ENCODE measurements at places on chromosomes 5 and 9.
A peak's percentile ranks its signal among the peaks of the same experiment; 100 is the strongest.

DNA sequence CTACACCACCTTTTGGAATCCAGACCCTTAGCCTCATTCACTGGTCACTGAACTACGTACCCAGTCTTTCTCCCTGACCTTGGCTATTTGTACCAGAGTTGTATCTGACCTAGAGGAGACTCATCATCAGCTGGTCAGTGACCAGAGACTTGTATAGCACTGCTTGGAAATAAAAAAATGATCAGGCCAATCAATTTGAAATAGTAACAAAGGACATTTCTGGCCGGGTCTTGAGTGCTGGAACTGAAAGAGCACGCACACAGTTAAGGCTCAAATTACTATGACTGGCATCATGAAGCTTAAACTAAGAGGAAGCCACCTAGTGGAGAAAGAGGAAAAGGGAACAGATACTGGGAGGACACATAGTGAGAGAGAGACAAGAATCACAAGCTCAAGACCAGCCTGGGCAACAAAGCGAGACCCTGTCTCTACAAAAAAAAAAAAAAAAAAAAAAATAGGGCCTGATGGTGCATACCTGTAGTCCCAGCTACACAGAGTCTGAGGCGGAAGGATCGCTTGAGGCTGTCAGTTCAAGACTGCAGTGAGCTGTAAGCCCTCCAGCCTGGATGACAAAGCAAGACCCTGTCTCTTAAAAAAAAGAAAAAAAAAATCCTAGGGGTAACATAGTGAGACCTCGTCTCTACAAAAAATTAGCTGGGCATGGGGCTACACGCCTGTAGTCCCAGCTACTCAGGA, 12.8 kb upstream of the SRP19 start:
- peak; percentile 87 for DNase-seq

DNA sequence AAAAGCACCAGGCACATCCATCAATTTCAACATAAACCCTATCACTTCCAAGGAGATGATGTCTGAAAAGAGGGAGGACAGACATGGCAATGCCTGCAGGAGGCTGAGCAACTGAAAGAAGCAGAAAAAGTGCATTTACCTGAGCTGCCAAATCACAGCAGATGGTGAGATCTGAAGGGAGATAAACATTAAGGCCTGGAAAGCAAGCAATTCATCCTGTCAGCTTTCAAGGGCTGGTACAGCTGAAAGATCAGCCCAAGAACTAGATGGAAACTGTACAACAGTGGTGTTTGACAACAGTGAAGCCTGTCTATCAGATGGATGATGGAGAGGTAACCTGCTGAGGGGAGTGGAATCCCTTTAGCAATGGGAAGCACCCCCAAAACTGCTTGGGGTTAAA, 433.2 kb upstream of the ZNF608 start:
- DNase-seq: no peak

DNA sequence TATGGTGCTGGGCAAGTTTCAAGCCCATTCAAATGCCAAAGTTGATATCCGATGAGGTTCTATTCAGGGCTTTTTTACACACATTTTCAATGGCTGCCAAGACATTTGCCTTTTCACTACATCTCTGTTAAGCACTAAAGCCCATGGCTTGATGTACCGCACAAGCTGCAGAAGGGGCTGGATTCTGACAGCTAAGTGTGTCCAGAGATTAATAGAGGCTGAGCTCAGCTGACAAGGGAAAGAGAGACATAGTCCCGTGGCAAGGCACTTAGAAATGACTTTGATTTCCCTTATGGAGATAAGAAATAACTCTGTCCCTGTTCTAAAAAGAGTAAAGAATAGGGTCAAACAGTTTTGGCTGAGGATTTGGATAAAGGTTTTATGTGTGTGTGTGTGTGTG, 198.6 kb downstream of the DMRT2 start:
- no peak for DNase-seq

- DNase-seq: no peak
Measured at GRCh38 chr5:2184026-2184366, 301.3 kb upstream of the IRX4 start.

DNA sequence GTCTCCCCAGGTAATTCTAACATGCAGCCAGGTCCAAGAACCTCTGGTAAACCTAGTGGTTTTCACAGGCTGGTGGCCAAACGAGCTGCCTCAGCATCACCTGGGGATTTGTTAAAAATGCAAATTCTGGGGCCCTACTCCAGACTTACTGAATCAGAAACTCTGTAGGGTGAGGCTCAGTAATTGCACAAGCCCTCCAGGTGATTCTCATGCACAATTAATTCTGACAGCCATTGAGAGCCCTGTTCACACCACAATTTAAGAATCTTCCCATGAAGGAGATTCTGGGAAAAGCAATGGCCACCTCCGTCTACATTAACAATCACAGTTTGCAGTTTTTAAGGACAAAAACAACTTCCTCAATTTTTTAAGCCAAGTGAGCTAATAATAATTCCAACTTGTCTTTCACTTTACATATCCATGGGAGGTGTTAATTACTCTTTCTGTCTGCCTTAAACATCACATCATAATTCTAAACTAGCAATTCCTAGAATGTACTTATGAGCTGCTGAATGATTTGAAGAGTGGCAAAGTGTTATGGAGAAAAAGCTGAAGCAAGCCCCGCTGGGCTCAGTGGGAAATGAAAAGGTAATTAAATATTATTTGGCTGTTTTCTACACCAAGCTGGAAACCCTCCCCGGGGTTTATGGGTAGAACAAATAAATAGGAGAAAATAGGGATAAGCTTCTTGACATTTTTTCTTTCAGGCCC, 70.0 kb downstream of the GLDC start:
- DNase-seq: peak; percentile 72

- no peak for DNase-seq
Measured at GRCh38 chr9:78707080-78707479, 410.2 kb downstream of the PSAT1 start.

DNA sequence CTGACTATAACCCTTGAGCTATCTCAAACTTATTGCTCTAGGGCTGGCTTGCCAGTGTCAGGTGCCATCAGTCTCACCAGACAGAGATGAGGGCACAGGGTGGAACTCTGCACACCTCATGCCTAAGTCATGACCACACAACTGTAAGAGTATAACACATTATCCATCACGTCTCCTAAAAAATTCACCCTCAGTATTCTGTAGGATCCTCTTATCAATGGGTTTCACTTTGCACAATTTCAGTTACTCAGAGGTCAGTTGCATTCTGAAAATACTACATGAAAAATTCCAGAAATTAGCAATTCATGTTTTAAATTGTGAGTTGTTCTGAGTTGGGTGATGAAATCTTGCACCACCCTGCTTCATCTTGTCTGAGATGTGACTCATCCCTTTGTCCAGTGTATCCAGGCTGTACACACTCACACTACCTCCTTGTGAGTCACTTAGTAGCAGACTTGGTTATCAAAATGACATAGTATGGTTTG, 690.9 kb upstream of the CDH18 start:
- DNase-seq: no peak

GRCh38 chr9:91958174-91958573, 8.1 kb upstream of the ROR2 start:
- no peak for DNase-seq

GRCh38 chr5:94700592-94700991, 82.1 kb downstream of the SLF1 start:
- no peak for DNase-seq

- no peak for DNase-seq
Measured at GRCh38 chr5:158722940-158723339, 376.8 kb downstream of the EBF1 start.

DNA sequence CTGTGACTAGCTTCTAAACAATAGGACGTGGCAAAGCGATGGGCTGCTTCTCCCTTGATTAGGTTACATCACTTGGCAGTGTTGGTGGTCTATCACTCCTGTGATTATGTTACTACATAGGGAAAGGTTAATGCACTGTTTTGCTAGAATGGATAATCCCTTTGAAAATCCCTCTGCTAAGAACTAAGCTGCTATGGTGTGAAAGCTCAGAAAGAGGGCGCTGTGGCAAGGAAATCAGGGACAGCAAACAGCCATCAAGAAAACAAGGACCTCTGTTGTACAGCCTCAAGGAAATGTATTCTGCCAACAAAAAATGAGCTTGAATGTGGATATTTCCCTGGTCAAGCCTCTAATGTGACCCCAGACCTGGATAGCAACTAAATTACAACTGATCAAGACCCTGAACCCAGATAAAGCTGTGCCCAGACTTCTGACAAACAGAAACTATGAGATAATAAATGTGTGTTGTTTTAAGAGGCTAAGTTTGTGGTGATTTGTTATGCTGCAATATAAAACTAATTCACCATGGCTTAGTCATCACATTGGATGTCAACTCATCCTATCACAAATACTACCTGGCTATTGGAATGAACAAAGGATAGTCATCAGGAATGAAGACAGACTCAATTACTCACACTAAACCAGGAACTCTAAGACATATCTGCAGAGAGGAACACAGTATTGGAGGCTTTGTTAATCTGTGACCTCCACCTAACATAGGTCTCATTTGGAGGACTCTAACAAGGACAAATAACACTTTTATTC, 1215.9 kb downstream of the EFNA5 start:
- peak; percentile 57 for DNase-seq

DNA sequence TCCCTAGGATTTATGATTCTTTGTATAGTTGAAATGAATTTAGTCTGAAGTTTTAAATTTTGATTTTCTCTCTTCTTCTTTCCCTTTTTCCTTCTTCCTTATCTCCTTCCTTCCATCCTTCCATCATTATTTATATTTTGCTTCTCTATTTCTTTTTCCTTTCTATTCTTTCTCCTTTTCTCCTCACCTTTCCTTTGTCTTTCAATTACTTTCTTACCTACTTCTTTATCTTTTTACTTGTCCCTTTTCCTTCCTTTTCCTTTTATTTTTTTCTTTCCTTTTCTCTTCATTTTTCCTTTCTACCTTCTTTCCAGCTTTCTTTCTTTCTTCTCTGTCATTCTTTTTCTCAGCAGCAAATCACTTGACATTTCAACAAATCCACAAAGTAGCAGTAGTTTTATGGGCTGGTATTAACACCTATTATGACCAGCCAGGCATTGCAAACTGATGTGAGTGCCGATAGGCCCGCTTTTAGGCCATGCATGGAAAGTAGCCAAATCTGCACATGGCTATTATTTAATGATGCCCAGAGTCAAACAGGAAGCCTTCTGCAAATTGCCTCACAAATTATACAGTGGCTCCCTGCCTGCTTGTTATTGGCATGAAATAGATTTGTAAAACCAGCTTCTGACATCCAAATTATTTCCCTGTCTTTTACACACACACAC, 37.1 kb upstream of the NR3C1 start:
- no peak for DNase-seq

- no peak for DNase-seq
Measured at GRCh38 chr9:80004714-80005113, 432.9 kb downstream of the TLE4 start.

DNA sequence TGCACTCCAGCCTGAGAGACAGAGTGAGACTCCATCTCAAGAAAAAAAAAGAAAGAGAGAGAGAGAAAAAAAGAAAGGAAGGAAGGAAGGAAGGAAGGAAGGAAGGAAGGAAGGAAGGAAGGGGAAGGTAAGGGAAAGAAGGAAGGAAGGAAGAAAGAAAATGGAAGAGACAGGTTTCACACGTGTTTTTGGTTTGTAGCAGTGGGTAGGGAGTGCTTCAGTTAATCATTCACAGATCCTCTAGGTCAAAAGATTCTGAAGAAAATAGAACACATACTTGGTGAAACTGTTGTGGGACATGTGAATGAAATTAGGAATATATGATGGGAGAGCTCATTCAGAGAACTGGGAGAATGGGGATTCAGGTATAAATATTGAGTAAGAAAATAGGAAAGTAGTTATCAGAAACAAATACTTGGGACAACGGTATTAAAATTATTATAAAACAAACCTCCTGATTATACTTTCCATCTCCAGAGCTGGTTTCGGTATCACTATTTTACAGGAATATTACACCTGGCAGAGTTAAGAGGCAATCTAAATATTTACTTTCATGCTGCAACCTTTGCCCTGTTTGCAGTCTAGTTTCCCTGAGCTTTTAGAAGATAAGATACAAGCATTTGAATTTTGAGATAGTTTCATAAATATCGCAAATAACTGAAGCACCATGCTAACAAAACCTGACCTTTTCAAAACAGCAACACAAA, 37.2 kb downstream of the MARVELD2 start:
- no peak for DNase-seq

GRCh38 chr5:97121848-97122247, 20.6 kb downstream of the LIX1 start:
- no peak for DNase-seq
